Stimulated activated CD8-positive, alpha-beta memory T cell treated with anti-CD3 and anti-CD28 coated beads, Interleukin-12 subunit alpha, Interleukin-12 subunit beta, amount 100 ng/mL, for 1 hour (primary cell): ENCODE measurements at places on chromosomes 1 and 21.

GRCh38 chr1:244157731-244158438 lies 106.8 kb downstream of the ZBTB18 start:
- no peak for DNase-seq

- no peak for DNase-seq
Measured at GRCh38 chr1:70628973-70629372, 217.9 kb downstream of the CTH start.

DNA sequence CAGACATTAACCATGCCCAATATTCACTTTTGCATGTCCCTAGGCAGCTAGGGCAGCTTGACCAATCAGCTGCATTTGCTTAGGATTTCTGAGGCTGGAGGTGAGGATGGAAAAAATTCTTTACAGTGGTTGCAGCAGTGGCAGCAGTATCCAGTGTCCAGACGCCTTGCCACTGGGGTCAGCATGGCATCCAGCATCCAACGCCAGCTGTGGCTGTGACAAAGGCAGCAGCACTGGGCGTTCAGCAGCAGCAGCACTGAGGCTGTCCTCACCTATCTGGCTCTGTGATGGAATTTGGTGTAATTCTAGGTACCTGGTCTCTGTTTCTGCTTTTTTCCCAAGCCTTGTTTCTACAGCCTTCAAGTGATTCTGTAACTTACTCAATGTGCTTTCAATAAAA lies 15.5 kb downstream of the RHBDL2 start:
- DNase-seq: no peak

- DNase-seq: no peak
Measured at GRCh38 chr1:164774413-164774812, 215.4 kb downstream of the PBX1 start.

DNA sequence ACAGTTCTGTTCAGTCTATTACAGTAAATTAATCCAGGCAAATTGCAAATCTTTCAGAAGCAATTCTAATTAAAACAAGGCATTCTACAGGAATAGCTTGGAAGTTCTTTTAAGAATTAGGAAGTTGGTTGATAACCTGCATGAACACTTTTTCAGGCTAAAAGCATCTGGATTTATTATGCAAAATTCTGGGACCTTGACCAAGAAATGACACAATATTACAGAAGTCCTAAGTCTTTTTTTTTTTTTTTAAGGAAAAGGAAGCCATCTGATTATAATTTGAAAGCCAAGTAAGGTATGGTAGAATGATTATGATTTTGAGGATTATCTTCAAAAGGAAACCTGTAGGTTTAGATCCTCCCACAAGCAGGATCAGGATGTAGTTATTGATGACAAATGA lies 74.7 kb upstream of the KCNK2 start:
- no peak for DNase-seq

- DNase-seq: peak; percentile 37
Measured at GRCh38 chr1:100927276-100927675, 31.4 kb downstream of the SLC30A7 start.

GRCh38 chr1:43687301-43688108 lies 19.8 kb upstream of the ST3GAL3 start:
- DNase-seq: no peak

DNA sequence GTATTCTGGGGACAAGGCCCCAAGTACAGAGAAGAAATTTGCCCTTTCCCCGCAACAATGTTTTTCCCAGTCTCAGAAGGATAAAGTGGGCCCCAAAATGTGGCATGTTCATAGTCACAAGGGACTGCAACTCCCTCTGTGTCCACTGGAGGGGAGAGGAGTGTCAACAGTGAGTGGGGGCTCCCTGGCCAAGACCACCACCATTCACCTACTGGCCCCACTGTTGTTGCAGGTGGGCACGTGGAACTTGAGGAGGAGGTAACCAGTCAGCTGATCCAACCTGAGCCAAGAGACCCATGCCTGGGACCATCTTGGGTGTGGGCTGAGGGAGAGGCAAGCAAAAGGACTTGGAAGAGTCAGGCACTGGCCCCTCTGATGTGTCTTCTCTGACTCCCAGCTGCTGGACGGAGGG lies 777 bp downstream of the NUDT17 start:
- no peak for DNase-seq

GRCh38 chr21:37159053-37159776 lies 86.2 kb downstream of the TTC3 start:
- no peak for DNase-seq

GRCh38 chr1:12088607-12089006 lies 25.5 kb downstream of the TNFRSF8 start:
- no peak for DNase-seq

DNA sequence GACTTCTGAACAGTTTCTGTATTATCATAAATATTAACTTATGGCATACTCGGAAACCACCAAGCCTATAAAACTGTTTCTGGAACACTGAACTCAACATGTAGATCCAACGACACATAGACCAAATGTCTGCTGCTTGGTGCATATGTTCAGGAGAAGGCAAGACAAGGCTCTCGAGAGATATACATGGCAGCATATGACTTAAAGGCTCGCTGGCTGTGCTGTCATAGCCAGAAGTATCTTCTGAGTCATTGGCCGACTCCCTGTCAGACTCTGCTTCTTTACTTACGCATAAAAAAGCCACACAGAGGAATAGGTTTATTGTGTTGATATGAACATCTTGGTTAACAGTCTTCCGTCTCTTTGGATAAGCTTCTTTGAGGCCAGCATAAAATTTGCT lies 60.6 kb downstream of the LYST start:
- DNase-seq: no peak

DNA sequence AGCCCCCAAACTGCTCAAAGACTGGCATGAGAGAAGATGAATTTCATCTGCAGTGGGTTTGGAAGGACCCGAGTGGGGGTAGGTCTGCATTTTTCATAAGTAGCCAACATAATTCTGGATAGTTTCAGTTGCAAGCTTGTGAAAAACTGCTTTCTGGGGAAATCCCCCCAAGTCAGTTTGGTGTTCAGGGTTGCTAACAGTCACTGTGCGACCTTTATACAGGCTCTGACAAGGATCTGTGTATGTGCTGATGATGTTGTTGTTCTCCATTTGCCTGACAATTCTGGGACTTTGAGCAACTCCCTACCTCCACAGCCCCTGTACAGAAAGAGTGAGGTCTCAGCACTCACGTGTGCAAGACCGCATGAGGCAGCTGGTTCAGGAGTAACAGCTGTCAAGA lies 87.9 kb downstream of the SUSD4 start:
- DNase-seq: no peak

DNA sequence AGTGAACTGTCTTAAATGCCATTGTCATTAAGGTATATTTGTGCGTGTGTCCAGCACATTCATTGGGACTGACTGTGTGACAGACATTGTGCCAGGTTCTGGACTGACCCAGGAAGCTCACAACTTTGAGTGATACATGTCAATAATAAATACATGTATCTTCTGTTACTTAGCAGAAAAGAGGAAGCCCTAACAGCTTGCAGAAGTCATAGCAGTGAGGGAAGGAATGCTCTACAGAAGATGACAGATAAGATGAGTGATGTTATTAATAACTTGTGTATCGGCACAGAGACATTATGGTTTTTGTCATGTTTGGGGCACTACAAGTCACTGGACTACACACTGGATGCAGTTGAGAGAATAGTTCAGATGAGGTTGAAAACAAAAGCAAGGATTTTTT lies 1.2 kb upstream of the SRSF11 start:
- DNase-seq: no peak

GRCh38 chr1:92326681-92327080 lies 27.8 kb downstream of the RPAP2 start:
- no peak for DNase-seq

DNA sequence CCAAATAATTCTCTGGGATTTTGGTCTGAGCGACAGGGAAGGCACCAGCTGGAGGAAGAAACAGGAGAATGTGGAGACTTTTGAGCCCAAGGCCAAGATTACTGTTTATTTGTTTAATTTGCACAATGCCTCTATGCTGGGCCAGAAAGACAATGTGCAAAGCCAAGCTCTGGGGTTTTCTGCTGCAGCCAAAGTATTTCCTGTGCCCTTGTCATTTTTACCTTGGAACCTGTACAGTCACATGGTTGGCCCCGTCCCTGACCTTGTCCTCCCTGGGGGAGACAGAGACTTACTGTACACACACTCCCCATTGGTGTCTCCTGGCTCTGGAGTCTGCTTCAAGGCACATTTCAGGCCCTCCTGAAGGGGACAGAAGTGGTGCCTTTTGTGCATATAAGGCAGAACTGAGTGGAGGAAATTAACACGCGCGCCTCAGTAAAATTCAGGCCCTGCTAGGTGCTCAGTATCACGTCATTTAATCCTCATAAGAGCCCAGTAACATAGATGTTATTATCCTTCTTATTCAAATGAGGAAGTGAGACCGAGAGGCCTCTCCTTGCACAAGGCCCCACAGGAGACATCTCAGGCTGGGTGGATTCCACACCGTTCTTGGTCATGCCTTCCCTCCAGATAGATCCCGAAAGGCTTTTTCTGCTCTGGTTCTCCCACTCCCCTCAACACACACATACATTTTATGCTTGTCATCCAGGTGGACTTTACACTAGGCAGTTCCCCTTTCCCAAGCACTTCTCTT lies 21.1 kb downstream of the C1orf115 start:
- no peak for DNase-seq

- DNase-seq: no peak
Measured at GRCh38 chr1:117403597-117403996, 36.3 kb downstream of the MAN1A2 start.

GRCh38 chr1:103275725-103276124 lies 167.4 kb upstream of the COL11A1 start:
- DNase-seq: no peak

GRCh38 chr1:2504949-2505272 lies 21.5 kb downstream of the PANK4 start:
- DNase-seq: no peak

DNA sequence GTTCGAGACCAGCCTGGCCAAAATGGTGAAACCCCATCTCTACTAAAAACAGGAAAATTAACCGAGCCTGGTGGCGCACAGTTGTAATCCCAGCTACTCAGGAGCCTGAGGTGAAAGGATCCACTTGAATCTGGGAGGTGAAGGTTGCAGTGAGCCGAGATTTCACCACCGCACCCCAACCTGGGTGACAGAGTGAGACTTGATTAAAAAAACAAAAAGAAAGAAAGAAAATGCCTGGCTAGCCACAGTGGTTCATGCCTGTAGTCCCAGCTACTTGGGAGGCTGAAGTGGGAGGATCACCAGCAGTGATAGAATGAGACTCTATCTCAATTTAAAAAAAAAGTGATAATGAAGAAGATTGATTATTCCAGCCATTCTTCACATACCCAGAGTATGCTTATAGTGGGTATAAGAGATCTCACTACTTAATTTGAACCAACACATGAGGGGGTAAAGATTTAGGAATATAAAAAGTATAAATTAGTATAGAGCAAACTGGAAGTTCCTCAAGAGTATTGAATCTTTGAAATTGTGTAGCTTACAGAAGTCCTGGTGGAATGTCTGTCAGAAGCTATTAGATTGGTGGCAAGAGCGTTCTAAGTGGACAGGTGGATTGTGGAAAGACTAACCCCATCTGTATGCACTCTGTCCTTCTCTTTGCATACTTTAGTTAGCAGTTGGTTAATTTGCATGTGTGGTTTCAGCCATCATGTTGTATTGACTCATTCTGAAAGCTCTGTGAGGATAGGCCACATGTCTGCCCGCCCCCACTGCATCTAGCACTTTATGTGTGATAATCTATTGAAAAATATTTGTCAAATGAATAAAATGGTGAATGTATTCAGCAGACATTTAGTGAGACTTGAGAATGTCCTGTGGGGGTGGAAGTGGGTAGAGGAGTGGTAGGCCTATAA lies 25.0 kb downstream of the RLF start:
- DNase-seq: no peak
